NCI-H460 (cell line): ENCODE measurements at places on chromosomes 7 and 10. TPM values are rescaled to one million over a fixed set of nuclear protein-coding genes. Genes with fewer than 3 reads are reported as not detected.

FKBP14 gene
- 36.3 and 40.8 TPM in 2 replicates for total RNA-seq

LIPN gene
- not detected in 2 replicates for total RNA-seq

SLC39A12 gene
- total RNA-seq = not detected in 2 replicates

DAGLB gene
- 8.7 and 9.8 TPM in 2 replicates for total RNA-seq

CTBP2 gene
- 75.1 and 77.3 TPM in 2 replicates for total RNA-seq

MYL7 gene
- total RNA-seq = not detected in 2 replicates

PAPOLB gene
- total RNA-seq = 0.20 and 0.30 TPM in 2 replicates

NUTM2B gene
- total RNA-seq = 0.12 and 0.32 TPM in 2 replicates

PSD gene
- total RNA-seq = 0.29 and 0.32 TPM in 2 replicates

TMEM184A gene
- total RNA-seq = 6.4 and 6.7 TPM in 2 replicates

CREB3L2 gene
- 18.2 and 20.1 TPM in 2 replicates for total RNA-seq

KCNMA1 gene
- 0.52 and 0.54 TPM in 2 replicates for total RNA-seq

ASCC1 gene
- 59.6 and 59.7 TPM in 2 replicates for total RNA-seq

DOCK1 gene
- total RNA-seq = 30.1 and 32.3 TPM in 2 replicates

GCK gene
- not detected in 2 replicates for total RNA-seq

GBX1 gene
- total RNA-seq = not detected in 2 replicates

GPER1 gene
- total RNA-seq = 1.9 and 2.3 TPM in 2 replicates

SHH gene
- total RNA-seq = 7.1 and 7.9 TPM in 2 replicates

FAM237B gene
- total RNA-seq = not detected in 2 replicates

FGFBP3 gene
- total RNA-seq = 1.6 and 2.1 TPM in 2 replicates
